ENCODE measurements at places on chromosomes 7 and 10. TPM values are rescaled to one million over a fixed set of nuclear protein-coding genes. Genes with fewer than 3 reads are reported as not detected.

AKR1D1 gene
- not detected for total RNA-seq

TMEM139 gene
- total RNA-seq, result 0.23 TPM

GRCh38 chr10:89591796-89592271 is 53.2 kb downstream of the PANK1 start:
- no peak for DNase-seq

- DNase-seq, result no peak
Observed at GRCh38 chr7:35024298-35024697, 13.0 kb downstream of the DPY19L1 start.

DNA sequence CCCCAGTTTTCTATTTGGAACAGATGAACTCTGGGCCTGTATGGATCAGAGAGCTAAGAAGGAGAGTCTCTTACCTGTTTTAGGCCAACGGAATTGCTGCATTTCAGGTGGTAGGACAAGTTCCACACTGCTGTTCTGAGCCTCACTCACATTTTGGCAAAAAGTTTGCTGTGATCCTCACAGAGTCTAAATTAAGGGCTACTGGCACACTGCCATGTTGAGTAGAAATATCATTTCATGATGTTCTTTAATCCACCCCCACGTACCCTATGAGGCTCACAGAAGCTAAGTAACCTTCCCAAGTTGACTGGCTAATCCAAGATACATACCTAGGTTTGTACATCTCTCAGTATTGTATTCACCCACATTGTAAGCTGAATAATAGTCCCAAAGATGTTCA is 447.2 kb downstream of the INHBA start:
- no peak for DNase-seq

DNA sequence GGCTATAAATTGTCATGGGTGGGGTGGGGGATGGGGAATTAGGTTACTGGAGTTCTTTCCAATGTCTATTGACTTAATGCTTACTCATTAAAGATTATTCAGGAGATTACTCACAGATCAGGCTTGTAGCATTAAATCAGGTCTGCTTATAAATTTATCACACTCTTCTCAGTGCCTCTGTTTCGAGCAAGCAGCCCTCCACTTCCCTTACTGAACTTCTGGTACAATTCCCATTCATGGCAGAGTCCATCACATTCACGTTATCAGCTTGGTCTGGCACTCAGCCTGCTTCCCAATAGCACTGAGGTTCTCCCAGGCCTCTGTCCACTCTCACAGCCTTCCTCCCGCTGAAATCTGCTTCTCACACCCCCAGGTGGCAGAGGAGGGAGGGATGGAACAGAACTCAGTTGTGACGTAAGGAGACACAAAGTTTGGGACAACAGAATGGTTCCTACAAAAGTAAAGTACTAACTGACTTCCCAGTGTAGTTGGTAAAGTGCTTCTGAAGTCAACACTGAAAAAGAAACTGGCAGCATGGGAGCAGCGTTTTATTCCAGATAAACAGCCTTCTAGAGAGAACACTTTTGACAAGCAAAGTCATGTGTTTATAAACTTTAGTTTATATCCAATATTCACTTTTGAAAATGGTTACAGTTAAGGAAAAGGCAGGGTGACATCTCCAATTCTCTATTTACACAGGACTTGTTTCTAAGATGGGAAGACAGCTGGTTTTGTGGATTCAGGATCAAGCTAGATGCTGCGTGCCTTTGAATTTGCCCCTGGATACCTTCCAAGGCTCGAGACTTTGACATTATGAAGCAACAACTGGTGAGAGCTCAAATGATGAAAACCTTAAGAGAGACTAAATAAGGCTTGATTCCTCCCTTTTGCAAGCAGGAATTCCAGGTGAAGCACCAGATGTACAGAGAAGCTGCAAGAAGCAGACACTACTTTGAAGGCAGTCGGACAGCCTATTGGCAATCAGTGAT is 81.4 kb downstream of the ATXN7L1 start:
- DNase-seq, result no peak

DNA sequence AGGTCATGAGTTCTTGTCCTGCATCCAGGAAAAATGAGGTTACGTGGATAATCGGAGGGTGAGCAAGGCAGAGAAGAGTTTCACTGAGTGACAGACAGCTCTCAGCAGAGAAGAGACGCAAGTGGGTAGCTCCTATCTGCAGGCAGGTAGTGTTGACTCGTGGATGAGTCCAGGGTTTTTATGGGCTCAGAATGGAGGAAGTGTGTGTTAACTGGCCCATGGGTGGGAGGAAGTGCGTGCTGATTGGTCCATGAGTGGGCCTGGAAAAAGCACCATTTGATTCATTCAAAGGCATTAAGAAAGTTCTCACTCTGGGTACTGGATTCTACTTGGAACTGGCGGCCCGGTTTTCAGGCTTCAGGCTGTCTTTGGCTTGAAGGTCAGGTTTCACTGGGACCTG is 4.8 kb upstream of the DMTF1 start:
- no peak for DNase-seq

DNA sequence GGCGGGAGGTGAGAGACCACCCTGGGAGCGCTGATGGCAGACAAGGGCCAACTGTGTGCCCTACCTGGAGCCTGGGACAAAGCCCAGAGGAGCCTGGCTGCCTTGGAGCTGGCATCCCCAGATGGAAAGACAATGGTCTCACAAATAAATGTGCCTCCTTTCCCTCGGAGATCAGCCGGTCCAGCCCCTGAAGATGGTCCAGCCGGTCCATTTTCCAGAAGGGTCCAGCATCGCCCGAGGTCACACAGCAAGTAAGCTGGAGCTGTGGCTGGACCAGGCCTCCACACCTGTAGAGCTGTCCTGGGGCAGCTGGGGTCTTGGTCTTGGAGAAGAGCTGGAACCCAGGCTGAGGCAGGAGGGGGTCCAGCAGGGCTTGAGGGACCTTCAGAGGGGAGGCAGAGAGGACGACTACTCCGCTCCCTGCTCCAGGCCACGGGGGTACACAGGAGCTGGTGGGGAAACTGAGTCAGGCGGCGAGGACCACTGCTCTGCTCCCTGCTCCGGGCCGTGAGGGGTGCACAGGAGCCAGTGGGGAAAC is 3.6 kb downstream of the ELFN1 start:
- DNase-seq, result no peak

- DNase-seq, result no peak
Observed at GRCh38 chr7:89926194-89926593, 228.1 kb upstream of the STEAP1 start.

GRCh38 chr7:80588591-80588990 is 49.9 kb upstream of the CD36 start:
- DNase-seq, result no peak

XRCC2 gene
- total RNA-seq, result 2.9 TPM

MACC1 gene
- total RNA-seq, result 0.69 TPM

DNA sequence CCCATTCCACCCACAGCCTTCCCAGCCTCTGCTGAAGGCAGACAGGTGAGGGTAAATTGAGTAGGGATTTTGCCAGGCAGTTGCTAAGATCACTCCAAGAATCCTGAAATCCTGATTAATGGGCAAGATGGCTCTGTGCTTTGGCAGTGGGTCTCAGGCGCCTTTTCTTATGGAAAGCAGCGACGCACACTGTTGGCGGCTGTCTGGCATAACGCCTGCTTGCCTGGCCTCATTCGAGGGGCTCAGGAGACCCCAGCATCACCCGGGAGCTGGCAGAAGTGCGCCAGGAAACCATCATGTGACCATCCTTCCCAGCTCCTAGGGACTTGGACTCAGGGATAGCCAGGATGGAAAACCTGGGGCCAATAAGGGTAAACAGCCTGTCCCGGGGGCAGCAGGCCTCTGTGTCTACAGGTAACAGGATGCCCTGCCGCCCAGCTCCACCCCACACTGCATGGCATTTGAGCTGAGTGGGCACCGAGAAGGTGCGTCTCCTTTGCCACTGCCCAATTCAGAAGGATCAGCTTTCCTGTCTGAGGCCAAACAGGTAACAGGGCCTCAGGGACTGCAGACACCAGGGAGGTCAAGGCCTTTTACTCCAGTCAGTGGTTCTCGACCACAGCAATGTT is 98.6 kb downstream of the FAM53B start:
- DNase-seq, result no peak

DNA sequence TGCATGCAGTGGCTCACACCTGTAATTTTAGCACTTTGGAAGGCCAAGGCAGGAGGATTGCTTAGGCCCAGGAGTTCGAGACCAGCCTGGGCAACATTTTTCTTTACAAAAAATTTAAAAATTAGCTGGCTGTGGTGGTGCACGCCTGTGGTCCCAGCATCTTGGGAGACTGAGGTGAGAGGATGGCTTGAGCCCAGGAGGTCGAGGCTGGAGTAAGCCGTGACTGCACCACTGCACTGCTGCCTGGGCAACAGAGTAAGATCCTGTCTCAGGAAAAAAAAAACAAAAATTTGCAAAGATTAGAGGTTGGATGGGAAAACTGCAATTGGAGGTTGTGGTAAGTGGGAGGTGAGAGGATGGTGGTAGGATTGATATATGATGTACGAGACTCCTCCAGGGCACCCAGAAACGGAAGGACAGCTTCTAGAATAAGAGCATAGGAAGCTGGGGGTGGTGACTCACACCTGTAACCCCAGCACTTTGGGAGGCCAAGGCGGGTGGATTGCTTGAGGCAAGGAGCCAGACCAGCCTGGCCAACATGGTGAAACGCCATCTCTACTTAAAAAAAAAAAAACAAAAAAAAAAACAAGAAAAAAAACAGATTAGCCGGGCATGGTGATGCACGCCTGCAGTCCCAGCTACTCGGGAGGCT is 19.1 kb upstream of the PARP12 start:
- no peak for DNase-seq

FAM25C gene
- total RNA-seq, result not detected

DNA sequence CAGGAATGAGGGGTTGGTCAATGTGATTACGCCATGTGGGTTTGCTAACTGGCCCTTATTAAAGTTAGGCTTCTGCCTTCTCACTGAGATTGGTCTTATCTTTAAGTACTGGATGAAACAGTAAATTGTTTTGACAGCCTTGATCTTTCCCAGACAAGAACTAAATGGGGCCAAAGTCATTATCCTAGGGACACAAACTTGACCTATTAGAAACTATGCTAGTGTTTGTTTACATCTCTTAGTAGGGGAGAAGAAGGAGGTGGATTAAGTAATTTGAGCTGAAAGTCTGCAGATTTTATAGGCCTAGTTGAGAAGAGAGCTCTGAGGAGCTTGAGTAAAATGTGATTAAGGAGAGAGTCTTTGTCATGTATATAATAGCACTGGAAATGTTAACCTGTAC is 386.9 kb downstream of the HTR7 start:
- DNase-seq, result no peak

GRCh38 chr10:16653224-16653623 is 131.5 kb upstream of the C1QL3 start:
- no peak for DNase-seq

GRCh38 chr10:34666008-34666704 is 148.9 kb downstream of the PARD3 start:
- DNase-seq, result no peak

DNA sequence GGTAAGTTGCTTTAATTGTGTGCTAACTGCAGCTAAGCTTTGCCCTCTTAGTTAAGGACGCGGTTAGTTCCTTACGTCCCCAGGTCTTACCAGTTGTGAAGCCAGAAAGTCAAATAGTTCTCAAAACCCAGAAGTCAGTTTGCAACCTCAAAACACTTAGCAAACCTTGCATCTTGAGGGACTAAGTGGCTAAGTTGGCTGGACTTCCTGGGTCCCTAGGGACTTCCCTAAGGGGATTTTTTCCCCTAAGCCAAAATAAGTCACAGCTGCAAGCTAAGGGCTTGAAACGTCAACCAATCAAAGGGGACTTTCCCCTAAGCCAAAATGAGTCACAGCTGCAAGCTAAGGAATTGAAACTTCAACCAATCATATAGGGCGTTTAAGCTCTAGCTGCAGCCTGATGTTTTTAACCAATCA is 36.2 kb upstream of the HECW1 start:
- DNase-seq, result no peak

GRCh38 chr7:92698237-92698841 is 108.1 kb upstream of the FAM133B start:
- DNase-seq, result no peak

PAX2 gene
- 17.4 TPM for total RNA-seq

GRCh38 chr7:138868711-138869110 is 70.7 kb upstream of the ATP6V0A4 start:
- DNase-seq, result no peak

CALML3 gene
- total RNA-seq, result not detected

- DNase-seq, result no peak
Observed at GRCh38 chr7:1586126-1586826, 16.4 kb upstream of the PSMG3 start.

SPDYE16 gene
- not detected for total RNA-seq

GRCh38 chr10:1646332-1646731 is 91.0 kb downstream of the ADARB2 start:
- DNase-seq, result no peak

MGMT gene
- 25.9 TPM for total RNA-seq

DNA sequence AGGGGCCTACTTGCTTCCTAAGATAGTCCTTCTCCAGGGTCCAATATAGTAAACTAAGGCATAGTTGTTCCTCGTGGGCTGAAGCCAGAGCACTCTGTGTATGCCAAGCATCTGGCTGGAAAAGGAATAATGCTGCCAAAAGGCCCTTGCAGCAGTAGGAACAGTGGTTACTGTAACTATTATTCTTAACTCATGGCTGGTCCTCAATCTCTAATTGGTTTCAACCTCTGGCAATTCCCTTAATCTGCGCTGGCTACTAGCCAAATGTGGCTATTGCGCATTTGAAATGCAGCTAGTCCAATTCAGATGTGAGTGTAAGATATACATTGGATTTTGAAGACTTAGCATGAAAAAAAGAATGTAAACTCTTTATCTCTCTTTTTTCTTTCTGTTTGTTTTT is 27.8 kb upstream of the LBX1 start:
- DNase-seq, result no peak

- DNase-seq, result no peak
Observed at GRCh38 chr7:102721-103120, 89.7 kb upstream of the FAM20C start.

GRCh38 chr7:151351967-151352366 is 10.4 kb downstream of the NUB1 start:
- peak; percentile 33 for DNase-seq

TYW1B gene
- total RNA-seq, result 1.9 TPM

FGFBP3 gene
- 3.1 TPM for total RNA-seq

KLLN gene
- total RNA-seq, result 0.74 TPM

- peak; percentile 52 for DNase-seq
Observed at GRCh38 chr10:121668314-121669027, 70.2 kb upstream of the FGFR2 start.

DNA sequence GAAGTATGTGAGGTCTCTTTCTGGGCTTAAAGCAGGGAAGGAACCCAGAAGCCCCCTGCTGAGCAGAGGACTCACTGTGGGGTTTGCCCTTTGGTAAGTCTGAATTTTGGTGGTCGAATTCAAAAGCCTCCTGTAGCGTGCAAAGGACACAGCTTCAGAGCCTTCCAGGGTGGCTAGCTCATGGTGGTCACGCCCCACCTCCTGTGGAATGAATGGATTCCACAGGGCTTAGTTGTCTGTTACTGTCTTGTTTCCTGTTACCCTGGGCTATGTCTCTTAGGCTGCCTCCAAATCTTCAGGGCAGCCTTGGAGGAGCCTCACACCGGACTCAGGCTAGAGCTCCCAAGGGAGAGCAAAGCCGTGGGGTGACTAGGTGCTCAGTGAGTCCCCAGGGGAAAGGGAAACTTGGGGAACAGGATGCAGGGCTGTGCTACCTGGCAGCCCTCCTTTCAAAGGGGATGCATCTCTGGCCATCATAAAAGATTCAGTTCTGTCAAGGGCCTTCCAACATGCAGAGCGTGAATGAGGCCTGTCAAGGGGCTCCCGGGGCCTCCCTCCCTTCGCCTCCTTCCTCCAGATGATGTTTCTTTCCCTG is 211.7 kb downstream of the CCSER2 start:
- no peak for DNase-seq

Measured in endothelial cell (in vitro differentiated cells).